Stimulated activated CD8-positive, alpha-beta memory T cell treated with anti-CD3 and anti-CD28 coated beads, Interleukin-12 subunit alpha, Interleukin-12 subunit beta, amount 100 ng/mL, for 4 hours (primary cell): ENCODE measurements at places on chromosomes 6 and 20.

GRCh38 chr20:51354191-51354768 is 188.2 kb downstream of the NFATC2 start:
- no peak for DNase-seq

GRCh38 chr6:134714679-134715078 is 235.2 kb downstream of the ALDH8A1 start:
- DNase-seq, result no peak

- DNase-seq, result no peak
Observed at GRCh38 chr6:158329531-158329930, 17.3 kb downstream of the TULP4 start.

DNA sequence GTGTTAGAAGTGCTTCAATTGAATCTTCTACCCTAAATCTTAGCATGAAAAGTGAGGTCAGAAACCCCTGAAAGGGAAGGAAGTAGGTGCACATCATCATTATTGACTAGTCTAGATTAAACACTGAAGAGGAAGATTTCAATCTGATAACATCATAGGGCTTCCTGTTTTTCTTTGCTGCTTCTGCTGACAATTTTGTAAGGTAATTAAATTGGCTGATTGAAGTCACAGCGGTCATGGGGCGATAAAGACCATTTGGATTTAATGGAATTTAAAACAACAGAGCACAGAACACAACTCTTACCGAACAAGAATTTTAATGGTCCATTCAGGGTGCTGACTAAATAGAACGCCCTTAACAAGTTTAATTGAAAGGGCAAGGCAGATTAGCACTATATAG is 11.3 kb downstream of the GRIK2 start:
- DNase-seq, result no peak

DNA sequence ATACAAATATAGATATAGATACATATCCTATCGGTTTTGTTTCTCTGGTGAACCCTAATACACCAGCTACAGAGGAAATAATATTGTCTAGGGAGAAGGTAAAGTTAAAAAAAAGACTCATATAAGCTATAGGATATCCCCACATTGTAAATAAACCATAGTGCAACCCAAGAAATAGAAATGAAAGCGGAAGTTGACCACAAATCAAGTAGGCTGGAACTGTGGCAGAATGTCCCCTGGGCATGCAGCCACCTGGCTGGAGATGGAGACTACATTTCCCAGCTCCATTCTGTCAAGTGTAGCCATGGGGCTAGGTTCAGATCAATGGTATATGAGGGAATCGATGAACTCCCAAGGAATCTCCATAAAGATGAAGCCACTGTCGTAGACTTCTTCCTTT is 70.1 kb upstream of the RPS6KA2 start:
- DNase-seq, result no peak

DNA sequence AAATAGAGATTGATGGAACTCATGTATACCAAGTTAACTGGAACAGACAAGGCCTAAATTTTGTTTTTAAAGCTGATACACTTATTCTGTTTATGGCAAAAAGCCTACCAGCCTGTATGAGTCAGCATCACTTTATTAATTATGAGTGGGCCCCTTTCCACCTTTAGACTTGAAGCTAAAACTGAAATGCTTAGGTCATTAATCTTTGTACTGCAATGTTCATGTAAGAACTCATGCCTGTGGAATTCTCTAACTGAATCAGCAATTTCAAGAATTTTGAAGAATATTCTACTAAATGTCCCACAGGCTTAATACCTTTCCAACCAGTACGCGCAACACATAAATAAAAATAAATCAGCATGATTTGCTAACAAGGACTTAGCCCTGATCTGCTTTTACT is 140.2 kb upstream of the PHACTR1 start:
- DNase-seq, result no peak
